NCI-H1930 (cell line): ENCODE measurements at places on chromosomes 12 and 14.

GRCh38 chr14:37195327-37195726 lies 2.4 kb upstream of the MIPOL1 start:
- no peak for DNase-seq

- no peak for DNase-seq
Measured at GRCh38 chr12:121794534-121795033, 1.1 kb upstream of the RHOF start.

- DNase-seq: no peak
Measured at GRCh38 chr12:15996948-15997347, 85.8 kb downstream of the DERA start.

GRCh38 chr12:15720295-15720694 lies 68.9 kb downstream of the EPS8 start:
- DNase-seq: no peak

GRCh38 chr14:61160798-61161197 lies 120.3 kb downstream of the TMEM30B start:
- DNase-seq: no peak

DNA sequence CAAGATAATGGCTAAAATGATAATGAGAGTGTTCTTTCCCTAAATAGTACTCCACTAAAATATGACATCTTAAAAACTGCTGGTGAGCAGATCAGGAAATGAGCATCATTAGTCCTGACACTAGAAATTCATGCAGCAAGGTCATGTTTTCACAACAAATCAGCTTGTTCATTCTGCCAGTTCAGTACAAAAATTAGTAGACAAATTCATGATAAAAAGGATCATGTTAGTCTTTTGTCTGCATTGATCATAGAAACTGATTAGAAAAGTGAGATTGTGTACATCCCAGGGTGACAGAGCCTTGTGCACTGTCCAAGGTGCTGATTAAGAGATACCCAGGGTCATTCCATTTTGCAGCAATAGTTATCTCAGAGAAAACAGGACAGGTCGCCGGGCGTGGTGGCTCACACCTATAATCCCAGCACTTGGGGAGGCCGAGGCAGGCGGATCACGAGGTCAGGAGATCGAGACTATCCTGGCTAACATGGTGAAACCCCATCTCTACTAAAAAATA lies 163.6 kb downstream of the RIMBP2 start:
- no peak for DNase-seq

DNA sequence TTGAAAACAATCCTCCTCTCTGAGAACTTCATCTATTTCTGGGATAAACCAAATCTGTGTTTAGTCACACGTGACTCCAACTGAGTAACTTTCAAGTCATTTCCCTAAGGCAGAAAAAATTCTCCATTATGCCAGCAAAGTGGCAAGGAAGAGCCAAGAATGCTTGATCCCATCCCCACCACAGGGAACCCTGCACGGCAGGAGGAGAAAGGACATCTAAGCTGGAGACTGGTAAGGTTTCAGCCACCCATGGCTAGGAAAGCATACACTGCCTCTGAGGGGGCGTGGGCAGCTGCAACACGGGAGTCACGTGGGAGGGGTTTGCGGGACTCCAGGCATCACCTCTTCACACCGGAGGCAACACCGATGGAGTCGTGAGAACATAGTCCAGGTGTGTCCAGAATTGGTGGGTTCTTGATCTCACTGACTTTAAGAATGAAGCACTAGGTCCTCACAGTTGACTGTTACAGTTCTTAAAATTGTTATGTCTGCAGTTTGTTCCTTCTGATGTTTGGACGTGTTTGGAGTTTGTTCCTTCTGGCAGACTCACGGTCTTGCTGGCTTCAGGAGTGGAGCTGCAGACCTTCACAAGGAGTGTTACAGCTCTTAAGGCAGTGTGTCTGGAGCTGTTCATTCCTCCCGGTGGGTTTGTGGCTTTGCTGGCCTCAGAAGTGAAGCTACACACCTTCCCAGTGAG lies 2.7 kb upstream of the SIVA1 start:
- DNase-seq: no peak

GRCh38 chr12:100020370-100020769 lies 35.6 kb upstream of the ANKS1B start:
- no peak for DNase-seq

DNA sequence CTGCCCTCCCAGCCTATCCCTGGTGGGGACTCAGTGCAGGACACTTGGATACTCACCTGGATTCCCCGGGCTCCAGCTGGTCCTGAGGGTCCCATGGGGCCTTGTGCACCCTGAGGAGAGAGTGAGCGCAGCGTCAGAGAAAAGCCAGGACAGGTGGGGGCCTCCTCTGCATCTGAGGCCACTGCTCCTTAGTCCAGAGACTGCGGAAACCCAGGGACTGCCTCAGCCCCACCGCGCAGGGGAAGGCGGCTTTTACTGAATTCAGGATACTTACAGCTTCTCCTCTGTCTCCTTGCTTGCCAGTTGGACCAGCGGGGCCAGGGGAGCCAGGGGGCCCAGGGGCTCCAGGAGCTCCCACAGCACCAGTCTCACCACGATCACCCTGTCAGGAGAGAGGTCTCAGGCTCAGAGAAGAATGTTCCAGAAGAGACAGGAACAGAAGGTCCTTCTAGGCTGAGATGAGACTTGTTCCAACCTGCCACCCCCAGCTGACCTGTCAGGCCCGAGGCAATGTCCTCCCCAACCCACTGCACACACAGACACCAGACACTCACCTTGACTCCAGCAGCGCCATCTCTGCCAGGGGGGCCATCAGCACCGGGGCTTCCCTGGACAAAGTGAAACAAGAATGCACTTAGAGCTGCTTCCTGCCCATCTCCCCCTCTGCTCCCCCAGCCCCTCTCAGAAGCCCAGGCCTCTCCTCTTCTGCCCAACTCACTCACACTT lies 13.8 kb downstream of the TMEM106C start:
- no peak for DNase-seq

- no peak for DNase-seq
Measured at GRCh38 chr12:106051853-106052531, 86.8 kb downstream of the NUAK1 start.

GRCh38 chr14:102362084-102362483 lies 606 bp downstream of the CINP start:
- DNase-seq: no peak

DNA sequence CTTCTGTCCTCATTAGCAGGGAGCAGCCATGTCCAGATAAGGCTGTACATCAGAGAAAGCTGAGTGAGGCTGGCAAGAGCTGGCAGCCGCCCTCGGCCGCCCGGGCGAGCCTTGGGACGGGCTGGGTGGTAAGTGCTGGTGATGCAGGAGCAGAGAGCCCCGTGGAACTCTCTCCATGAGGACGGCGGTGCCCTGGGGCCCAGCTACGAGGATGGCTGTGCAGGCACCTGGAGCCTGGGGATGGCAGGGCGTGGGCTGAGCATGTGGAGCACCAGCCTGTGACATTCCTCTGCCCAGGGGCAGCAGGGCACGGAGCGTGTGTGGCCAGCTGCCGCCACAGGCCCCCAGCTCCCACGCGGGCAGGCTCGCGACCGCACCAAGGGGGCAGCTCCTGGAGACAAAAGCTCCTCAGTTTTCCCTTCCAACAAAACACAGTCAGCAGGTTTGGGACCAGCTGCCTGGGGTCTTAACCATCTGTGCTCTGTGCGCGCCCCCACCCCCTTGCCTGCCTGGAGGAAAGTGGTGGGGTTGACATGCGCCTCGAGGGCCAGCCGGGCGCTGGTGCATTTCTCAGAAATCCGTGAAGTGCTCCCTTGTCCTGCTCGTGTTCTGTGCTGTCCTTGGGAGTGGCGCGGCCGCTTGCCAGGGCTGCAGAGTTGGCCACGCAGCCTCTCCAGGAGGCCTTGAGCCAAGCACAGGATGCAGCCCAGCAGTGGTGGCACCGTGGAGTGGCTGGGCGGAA lies 21.4 kb downstream of the PACS2 start:
- no peak for DNase-seq

DNA sequence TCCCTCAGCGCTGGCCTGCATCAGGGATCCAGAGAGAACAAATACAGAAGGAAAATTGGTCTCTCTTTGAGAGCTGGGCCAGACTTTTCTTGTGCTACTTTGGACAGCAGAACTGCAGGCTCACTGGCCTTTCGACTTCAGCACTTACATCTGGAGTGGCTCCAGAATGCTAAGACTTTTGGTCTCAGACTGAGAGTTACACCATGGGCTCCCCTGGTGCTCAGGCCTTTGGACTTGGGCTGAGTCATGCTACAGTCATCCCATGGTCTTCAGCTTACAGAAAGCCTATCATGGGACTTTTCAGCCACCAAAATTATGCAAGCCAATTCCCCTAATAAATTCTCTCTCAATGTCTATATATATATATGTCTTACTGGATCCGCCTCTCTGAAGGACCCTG lies 9.0 kb upstream of the CD163 start:
- no peak for DNase-seq

DNA sequence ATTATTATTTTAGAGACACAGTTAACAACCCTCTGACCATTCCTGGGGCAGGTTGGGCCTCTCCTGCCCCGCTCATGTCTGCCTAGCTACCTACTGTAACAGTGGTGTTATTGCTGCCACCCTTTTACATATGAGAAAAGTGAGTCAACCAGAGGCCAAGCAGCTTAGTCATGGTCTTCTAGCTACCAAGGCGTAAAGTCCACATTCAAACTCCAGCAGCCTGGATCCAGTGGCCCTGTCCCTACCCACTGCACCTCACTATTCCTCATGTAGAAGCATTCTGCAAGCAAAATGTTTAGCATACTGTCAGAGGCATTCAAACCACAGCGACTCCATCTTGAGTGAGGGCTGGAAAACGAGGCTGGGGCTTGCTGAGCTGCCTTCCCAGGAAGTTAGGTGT lies 95.8 kb downstream of the SLC15A4 start:
- DNase-seq: no peak

GRCh38 chr12:58596381-58596780 lies 323.9 kb downstream of the LRIG3 start:
- DNase-seq: no peak

DNA sequence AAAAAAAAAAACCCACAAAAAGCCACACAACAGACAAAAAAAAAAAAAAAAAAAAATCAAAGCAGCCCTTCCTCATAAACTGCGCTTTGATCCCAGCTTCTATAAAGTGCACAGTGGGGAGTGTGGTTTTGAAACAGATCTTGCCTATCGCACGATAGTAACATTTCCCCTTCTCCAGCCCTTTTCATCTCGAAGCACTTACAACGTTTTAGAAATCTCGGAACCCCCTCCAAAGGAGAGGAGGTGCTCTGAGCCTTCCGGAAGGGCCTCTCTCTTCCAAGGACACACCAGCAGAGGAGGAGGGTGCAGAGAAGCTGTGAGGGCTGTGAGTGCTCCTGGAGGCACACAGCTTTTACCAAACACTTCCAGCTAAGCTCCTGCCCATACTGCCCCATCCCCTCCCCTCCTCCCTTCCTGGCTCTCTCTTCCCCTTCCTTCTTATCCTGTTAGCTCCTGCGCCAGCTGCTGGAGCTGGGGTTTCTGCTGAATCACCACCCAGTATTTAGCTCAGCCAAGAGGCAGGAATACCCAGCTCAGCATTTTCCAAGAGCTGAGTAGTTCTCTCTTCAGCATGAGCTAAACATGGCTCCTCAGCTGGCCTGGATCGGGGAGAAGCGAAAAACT lies 28.4 kb downstream of the SLC7A8 start:
- no peak for DNase-seq

- no peak for DNase-seq
Measured at GRCh38 chr12:46603776-46604456, 221.9 kb downstream of the SLC38A4 start.

DNA sequence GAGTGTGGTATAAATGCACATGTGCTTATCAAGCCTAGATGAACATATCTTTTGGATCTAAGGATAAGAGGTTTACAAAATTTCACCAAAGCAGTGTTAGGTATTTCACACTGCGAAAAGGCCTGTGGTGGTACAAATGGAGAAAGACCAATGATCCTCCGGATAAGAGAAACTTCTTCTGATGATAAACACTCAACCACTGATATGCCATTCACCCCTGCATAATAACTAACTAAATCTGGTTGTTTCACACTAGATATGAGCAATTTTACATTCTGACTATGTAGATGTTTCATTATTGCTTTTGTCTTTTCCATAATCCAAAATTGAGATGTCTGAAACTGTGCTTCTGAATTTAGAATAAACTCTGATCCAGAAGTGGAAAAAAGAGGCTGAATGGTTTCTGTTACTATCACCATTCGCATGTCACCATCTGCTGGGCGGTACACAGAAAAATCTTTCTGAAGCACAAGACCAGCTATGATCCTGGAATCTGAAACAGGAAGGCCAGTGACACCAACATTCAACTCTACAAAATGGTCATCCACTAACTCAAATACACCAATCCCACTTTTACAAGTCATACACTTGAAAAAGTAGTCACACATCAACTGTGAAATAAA lies 1.3 kb downstream of the BBS10 start:
- peak; percentile 1 for DNase-seq

DNA sequence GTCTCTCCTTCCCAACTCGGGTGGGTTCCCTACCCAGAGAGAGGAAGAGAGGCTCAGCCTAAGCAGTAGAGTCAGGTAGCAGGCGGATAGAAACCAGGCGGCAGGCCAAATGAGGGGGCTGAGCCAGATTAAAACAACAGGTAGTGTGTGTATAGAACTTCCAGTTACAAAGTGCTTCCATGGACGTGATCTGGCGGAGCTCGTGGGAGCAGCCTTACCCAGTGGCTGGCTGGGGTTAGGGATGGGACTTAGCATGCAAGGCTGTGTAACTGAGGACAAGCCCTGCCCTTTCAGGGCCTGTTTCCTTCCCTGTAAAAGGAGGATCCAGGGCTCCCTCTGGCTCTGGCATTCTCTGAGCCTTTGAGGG lies 8.3 kb downstream of the KRT80 start:
- no peak for DNase-seq

DNA sequence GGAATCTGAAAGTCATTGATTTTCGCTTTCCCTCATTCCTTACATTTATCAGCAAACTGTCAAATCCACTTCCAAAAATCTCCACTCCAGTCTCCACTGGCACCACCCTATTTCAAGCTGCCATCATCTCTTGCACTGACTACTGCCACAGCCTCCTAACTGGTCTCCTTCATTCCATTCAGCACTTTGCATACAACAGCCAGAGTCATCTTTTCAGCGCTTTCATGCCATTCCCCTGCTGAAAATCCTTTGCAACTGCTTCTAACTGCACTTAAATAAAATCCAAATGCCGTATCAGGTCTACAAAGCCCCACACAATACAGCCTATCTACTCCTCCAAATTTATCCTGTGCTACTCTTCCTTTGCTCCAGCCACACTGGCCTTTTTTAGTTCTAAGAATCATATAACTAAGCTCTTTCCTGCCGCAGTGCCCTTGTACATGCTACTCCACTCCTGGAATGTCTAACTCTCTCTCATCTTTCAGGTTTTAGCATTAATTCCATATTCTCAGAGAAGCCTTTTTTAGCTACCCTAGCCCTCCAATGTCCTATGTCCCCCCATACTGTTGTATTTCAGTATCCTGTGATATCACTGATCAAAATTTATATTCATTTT lies 21.6 kb downstream of the FERMT2 start:
- no peak for DNase-seq

GRCh38 chr14:51360592-51360991 lies 120.5 kb downstream of the TMX1 start:
- DNase-seq: no peak
